AG09319 (cell line): ENCODE measurements at places on chromosomes 6 and 20.

- no peak for DNase-seq
Observed at GRCh38 chr6:18823782-18824386, 436.7 kb downstream of the RNF144B start.

DNA sequence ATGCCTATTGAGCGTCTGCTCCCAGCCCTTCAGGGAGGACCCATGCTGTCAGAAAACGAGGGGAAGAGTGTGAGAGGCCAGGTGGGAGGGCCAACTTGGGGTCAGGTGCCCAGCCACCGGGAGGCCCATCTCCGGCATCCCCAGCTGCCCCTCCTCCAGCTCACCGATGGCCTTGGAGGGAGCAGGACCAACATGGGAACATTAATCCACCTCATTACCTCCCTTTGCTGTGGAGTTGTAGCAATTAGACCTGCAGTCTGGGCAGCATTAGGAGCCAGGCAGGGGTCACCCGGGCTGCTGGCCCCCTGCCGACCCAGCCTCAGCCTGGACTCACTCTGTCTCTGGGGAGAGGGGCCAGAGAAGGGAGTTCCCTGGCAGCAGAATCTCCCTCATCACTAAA, 25.1 kb downstream of the DLGAP4 start:
- DNase-seq = no peak

- no peak for DNase-seq
Observed at GRCh38 chr6:117399924-117400323, 25.8 kb downstream of the ROS1 start.

- no peak for DNase-seq
Observed at GRCh38 chr6:151109361-151109760, 130.4 kb upstream of the AKAP12 start.

DNA sequence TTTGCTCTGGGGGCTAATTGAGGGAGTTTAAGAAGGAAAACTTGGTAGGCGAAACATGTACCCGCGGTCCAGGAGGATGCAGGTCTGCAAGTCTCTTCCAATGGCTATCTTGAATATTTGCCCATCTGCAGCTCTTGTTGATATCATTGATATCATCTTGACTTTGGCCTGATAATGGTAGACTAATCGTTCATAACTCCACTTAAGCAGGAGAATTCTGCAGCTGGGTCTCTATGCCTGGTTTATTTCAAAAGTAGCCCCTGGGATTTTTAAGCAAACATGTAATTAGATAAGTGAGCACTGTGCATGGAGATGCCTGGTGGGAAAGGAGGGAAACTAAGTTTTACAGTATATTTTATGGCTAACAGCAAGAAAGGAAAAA, 52.7 kb downstream of the ADGB start:
- DNase-seq = no peak

DNA sequence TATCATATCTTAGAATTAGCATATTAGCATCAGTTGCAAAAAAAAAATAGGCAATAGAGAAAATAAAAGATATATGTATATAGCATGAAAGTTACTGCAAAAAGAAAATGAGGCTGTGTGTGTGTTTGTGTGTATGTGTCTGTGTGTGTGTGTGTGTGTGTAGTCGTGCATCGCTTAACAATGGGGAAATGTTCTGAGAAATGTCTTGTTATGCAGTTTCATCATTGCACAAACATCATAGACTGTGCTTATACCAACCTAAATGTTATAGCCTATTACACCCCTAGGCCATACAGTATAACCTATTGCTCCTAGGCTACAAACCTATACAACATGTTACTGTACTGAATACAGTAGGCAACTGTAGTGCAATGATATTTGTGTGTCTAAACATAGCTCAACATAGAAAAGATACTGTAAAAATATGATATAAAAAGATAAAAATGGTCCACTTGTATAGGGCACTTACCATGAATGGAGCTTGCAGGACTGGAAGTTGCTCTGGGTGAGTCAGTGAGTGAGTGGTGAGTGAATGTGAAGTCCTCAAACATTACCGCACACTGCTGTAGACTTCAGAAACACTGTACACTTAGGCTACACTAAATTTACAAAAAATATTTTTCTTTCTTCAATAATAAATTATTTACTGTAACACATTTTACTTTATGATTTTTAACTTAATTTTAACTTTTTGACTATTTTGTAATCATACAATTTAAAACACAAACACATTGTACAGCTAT, 805.1 kb downstream of the KIF16B start:
- no peak for DNase-seq

- no peak for DNase-seq
Observed at GRCh38 chr20:25394276-25394675, 3.6 kb upstream of the ABHD12 start.

- no peak for DNase-seq
Observed at GRCh38 chr6:84657486-84657885, 106.9 kb downstream of the TBX18 start.

DNA sequence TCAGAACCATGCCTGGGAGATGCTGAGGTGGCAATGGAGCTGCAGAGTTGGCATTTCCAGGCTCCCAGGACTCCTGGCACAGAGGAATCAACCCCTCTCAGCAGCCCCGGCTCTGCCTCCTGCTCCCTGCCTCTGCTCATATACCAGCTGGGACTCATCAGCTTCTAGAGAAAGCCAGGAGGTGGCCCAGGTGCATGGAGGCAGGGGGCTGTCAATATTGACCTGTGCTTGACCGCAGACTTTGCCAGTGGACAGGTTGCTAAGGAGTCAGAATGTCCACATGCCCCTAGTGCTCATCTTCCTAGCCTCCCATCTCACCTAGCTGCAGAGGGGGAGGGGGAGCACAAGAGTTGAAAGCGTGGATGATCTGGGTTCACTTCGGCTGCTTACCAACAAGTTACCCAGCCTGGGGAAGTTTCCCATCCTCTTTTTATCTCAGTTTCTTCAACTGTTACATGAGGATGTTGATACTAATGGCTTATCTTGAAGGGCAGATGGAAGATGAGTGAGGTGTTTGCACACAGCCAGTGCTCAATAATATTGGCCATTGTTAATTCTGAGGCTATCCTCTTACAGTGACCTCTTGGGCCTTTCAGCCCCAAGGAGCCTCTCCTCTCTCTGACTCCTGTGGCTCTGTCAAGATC, 9.2 kb upstream of the SCRT2 start:
- no peak for DNase-seq

GRCh38 chr6:135304883-135305282, 123.8 kb downstream of the MYB start:
- no peak for DNase-seq

- DNase-seq = no peak
Observed at GRCh38 chr6:139425780-139426179, 51.3 kb upstream of the CITED2 start.

DNA sequence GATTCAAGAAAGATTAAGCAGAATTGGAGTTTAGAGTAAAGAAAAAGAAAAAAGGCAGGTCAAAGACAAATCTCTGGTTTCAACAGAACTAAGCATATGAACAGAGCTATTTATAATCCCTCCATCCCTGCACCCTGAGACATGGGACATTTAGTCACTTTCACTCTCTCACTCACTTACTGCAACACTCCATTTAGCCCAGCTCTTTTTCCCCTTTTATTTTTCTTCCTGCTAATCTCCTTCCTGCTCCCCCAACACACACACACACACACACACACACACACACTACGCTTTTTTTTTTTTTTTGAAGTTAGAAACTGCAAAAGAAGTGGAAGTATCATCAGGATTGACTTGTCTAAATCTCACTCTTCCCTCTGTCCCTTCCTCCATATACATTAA, 45.1 kb upstream of the TBC1D7 start:
- DNase-seq = no peak

DNA sequence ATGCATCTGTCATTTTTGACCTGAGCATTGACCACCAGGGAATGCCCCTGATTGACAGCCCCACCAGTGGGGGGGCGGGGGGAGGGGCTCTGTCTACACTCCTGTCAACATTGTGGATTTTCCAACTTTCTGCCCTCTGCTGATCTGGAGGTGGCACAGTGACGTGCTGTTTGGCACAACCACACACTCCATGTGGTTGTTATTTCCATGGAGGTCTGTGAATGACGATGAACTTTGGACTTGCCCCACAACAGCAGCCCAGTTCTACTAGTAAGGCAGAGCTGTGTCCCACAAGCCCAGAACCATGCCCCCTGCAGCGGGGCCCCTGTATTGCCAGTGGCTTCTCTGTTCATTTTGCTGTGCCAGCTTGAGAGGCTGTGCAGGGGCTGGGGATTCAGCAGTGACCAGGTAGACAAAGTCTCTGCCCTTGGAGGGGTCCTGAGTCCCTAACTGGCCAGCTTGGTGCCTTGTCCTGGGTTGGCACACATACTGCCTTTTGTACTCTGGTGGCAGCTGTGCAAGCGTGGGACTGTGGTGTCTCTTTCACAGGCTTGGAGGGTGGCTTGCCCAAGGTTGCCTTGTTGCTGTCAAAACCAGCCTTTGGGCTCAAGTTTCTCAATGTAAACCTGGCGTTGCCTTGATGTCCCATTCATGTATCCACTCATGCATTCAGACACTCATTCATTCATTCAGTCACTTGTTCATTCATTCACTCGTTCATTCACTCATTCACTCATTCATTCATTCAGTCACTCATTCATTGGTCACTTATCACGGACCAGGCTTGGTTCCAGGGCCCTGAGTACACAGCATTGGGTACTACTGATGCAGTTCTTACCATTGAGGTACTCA, 108.5 kb downstream of the SYCP2 start:
- no peak for DNase-seq

DNA sequence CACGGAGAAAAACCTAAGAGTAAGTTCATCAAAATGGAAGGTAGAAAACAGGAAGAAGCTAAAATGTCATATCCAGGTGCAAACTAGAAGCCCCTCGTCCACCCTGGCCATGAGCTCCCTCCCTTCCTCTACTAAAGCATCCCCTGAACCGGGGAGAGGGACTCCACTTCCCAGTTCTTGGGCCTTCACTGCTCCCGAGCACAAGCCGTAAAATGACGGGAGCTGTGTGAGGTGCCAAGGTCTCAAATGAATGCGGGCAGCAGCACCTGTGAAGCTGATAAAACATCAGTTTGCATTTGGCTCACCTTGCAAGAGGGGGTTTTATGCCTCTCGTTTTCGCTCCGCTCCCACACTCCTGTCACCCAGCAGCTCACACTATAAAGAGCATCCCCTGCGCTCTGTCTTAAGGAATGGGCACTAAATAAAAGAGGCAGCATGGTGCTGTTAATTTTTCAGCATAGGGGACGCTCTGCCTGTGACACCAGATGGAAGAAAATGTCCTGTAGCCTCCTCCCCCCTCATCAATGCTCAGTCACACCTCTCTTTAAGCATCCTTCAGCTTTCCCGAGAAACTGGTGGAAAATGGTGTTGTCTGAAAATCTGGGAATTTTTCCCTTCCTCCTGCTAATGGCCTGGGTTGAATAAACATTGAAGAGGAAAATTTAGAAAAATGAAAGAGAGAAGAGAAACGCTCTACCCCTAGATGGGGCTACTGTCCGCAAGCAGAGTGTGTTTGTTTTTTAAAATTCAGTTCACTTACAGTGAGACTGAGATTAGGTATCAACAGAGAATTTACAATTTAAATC, 563.0 kb upstream of the AGPAT4 start:
- DNase-seq = no peak

DNA sequence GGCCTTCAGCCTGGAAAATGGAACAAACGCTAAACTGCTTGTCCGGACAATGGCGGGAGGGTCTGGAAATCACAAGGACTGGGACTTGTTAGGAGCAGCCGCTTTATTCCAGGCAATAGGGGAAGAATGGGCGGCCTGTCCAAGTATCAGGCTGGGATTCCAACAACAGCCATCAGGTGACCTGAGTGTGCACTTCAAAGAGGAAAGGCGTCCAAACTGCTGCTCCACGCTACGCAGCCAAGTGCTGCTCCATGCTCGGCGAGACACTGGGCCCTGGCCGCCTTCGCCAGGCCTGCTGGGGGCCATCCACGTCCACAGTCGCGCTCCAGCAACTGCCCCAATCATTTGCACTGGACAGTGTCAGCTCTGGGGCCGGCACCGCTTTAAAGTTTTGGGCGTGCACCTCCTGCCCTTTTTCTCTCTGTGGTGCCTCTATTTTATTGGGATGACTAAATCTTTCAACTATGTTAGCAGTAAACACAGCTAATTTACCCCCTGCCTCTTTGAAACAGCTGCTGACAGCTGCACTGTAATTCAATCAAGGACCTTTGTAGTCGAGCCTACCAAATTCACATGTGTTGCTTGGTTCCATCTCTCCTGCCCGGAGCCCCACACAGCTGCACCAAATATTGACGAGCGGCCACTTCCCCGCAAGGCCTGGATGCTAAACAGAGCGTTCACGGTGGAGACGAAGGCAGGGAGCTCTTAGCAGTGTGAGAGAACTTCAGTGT, 98.3 kb downstream of the BMP7 start:
- no peak for DNase-seq

- no peak for DNase-seq
Observed at GRCh38 chr6:119536666-119537065, 187.1 kb upstream of the MAN1A1 start.

DNA sequence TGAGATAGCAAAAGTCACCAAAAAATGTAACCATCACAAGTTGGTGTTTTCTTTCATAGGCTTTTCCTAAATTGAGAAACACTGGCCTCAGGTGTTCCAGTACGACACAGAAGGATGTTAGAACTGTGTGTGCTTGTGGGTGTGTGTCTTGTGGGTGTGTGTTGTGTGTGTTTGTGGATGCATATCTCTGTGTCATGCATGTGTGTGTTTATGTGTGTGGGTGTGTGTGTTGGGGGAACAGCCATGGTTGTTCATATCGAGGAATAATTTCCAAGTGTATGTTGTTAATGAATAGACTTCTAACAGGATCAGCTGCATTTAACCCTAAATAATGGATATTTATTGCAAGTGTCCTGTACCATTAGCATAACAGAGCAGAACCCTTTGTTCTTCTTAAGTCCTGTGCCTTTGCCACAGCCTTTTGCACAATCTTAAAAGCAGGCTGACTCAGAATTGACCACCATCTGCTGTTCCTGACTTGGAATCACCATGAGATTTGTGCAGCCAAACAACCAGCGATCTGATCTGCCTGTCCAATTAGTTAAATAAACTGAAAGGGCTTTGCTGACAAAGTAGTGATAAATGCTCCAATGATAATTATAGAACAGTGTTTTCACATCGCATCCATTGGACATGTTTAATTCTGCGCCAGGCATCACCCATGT, 7.6 kb downstream of the CD93 start:
- DNase-seq = peak; percentile 10

DNA sequence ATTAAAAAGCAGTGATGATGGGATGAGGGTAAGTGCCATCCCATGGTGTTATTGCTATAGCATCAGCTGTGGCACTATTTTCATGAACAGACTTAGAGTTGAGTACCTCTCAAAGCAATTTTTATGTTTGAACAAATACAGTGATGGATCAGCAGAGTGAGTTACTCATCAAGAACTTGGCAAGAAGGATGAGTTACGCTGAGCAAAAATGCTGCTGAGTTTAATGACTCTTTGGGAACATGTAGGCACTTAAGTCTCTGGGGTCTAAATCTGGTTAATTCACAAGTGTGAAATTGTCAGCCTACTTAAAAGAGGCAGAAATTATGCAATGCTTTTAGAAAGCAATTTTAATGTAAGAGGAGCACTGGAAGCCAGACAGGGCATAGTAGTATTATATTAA, 78.5 kb upstream of the AHI1 start:
- DNase-seq = no peak

- no peak for DNase-seq
Observed at GRCh38 chr20:58649288-58650180, 1.5 kb upstream of the STX16 start.

GRCh38 chr6:81023007-81023582, 729.4 kb downstream of the TENT5A start:
- DNase-seq = no peak

- peak; percentile 68 for DNase-seq
Observed at GRCh38 chr6:56868687-56869086, 86.2 kb upstream of the BEND6 start.

- DNase-seq = no peak
Observed at GRCh38 chr6:153392156-153392555, 261.1 kb upstream of the RGS17 start.

- DNase-seq = no peak
Observed at GRCh38 chr6:62162858-62163257, 123.2 kb downstream of the KHDRBS2 start.
